ENCODE measurements at places on chromosomes 7 and 10. TPM values are rescaled to one million over a fixed set of nuclear protein-coding genes. Genes with fewer than 3 reads are reported as not detected.

Gene PTTG1IP2
- not detected for total RNA-seq

Gene CRHR2
- not detected for total RNA-seq

Gene EDRF1
- 13.0 TPM for total RNA-seq

Gene IDI2
- not detected for total RNA-seq

Gene TUBAL3
- total RNA-seq: not detected

- DNase-seq: no peak
These were observed 42.6 kb upstream of the ZNRF2 start for GRCh38 chr7:30241767-30242166.

DNA sequence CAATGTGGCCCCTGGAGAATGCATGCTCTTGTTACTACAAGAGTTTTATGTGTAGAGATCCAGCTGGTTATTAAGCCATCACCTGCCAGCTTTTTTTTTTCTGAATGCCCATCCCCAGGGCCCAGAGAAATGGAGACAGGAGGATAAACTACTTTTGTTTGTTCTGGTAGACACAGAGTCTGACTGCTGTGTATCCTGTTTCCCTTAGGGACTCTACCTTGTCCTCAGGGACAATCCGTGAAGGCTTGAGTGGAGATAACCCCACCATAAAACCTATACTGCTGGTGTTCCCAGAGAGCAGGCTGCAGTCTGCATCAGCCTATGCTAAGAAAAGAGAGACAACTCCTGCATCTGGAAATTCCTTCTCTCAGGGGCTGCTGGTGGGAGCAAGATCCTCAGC lies at the start of gene OR2A5:
OR2A5 (plus strand) TSS at position 301 of the 400 bp plus-strand sequence. CDS start 1,454 bp downstream, outside the sequence.
- no peak for DNase-seq

DNA sequence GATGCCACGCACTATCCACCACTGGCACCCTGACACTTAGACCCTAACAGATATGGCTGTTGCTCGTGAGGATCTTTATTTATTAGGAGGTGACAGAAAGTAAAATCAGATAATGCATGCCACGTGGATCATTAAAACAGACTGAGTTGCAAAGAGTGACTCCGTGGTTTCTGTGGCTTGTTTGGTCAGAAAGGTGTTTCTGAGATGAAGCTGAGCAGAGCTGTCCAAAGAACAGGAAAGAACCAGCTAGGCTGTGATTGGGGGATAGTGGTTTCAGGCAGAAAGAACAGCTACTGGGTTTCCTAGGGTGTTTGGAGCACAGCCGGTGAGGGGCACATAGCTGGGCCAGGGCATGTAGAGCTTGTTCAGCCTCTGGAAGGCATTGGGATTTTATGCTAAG lies 34.4 kb downstream of the CSGALNACT2 start:
- DNase-seq: no peak

- no peak for DNase-seq
These were observed 29.9 kb downstream of the ZNF438 start for GRCh38 chr10:31001740-31002139.

DNA sequence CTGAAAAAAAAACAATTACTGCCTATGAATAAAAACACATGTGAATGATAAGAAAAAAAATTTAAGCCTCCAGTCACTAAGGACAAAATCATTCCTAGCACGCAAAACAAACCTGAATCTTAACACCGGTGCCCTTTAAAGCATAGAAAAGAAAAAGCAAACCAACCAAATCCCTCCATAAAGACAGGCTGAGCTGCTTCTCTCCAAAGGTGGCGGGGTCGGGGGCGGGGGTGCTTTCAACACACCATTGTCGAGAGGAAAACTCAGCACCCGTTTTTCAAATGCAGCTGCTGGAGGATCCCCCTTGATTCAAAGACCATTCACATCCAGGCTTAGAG lies 1.4 kb downstream of the ST8SIA6 start:
- no peak for DNase-seq

GRCh38 chr10:15571575-15571974 lies 148.1 kb downstream of the ITGA8 start:
- peak; percentile 65 for DNase-seq

GRCh38 chr7:36440880-36441279 lies 51.2 kb downstream of the ANLN start:
- DNase-seq: no peak

DNA sequence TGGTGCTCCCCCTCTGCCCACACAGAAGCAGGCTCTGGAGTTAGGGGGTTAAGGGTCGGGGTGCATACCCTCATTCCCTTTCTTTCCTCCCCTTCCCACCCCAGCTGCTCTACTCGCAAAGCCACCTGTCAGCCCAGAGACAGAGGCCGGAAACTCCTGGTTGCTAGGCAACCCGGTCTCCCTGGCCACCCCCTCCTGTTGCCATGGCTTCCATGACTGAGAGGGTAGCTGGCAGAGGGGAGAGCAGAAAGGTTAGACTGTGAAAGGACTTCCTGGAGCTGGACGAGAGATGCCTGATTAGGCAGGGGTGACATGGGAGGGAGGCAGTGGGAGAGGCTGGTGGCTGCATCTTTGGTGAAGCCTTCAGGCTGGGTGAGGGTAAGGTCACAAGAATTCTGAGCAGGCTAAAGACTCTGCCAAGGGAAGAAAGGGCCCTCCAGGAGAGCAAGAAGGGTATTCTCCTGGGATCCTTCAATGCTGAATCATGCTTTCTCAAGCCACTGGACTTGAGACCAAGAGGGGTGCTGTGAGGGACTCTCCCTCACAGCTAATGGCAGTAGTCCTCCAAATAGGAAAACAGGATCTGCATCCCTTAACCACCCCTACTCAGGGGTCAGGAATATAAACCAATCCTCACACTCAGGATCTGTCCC lies 5.4 kb downstream of the PSD start:
- no peak for DNase-seq

- no peak for DNase-seq
These were observed 265.1 kb downstream of the PRPF18 start for GRCh38 chr10:13851906-13852305.

GRCh38 chr7:155972651-155973390 lies 160.6 kb upstream of the SHH start:
- no peak for DNase-seq

DNA sequence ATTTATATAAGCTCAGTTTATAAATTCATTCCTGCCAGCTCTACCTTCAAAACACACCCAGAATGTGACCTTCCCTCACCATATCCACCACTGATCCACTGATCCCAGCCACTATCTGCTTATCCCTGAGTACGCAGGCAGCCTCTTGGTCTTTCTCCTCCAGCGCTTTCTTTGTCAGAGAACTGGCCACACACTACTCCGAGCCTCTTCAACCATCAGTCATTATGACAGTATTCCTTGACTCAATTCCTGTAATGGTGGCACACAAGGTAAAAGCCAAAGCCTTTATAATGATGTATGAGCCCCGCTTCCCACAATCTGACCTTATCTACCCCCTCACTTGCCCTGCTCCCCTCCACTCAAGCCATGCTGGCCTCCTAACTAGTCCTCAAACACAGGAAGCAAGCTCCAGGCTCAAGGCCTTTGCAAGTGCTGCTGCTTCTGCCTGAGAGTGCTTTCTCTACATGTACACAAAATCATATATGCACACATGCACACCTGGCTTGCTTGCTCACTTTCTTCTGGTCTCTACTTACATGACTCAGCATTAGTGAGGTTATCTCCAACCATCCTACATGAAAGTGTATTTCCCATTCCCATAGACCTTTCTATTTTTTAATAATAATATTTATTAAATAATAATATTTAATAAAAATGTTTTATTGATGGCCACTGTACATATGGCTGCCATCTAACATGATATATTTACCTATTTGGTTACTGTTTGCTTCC lies 150.4 kb upstream of the FEZF1 start:
- DNase-seq: no peak

- no peak for DNase-seq
These were observed 152.6 kb downstream of the POU6F2 start for GRCh38 chr7:39130274-39130673.

DNA sequence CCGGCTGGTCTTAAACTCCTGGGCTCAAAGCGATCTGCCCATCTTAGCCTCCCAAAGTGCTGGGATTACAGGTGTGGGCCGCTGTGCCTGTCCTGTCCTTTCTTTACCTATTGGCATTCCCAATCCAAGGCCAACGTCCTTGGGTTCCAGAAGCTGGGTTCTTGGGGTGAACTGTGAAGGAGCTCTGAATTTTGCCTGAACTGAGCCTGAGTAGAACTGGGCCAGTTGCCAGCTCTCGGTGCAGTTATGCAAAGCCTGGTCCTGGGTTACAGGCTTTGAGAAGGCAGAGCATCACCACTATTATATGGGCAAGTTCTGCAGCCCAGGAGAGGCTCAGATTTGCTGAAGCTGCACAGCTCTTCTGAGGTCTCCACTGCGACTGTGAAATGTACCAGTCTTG lies 24.6 kb upstream of the SH2D4B start:
- DNase-seq: no peak

DNA sequence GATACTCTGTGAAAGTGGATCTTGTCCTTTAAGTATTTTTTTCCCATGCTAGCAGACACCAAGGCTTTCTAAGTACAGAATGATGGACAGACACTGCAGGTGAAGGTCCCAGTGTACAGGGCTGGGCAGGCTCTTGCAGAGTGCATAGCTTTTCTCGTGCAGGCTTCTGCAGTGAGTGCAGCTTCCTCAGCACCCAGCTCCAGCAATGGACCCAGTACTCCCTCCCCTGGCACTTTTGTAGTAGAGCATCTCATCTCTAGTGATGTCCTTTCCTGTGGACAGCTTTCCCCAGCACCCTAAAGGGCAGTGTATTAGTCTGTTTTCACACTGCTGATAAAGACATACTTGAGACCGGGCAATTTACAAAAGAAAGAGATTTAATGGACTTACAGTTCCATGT lies 104.3 kb downstream of the CUL2 start:
- no peak for DNase-seq

DNA sequence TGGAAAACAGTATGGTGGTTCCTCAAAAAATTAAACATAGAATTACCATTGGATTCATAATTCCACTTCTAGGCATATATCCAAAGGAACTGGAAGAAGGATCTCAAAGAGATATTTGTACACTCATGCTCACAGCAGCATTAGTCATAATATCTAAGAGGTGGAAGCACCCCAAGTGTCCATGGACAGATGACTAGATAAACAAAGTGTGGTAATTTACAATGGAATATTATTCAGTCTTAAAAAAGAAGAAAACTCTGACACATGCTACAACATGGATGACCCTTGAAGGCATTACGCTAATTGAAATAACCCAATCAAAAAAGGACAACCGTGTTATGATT lies 594.2 kb downstream of the KCNMA1 start:
- DNase-seq: no peak

GRCh38 chr7:3634396-3634795 lies 333.3 kb downstream of the SDK1 start:
- DNase-seq: no peak

- DNase-seq: no peak
These were observed 71.4 kb downstream of the HTR5A start for GRCh38 chr7:155141562-155141961.

DNA sequence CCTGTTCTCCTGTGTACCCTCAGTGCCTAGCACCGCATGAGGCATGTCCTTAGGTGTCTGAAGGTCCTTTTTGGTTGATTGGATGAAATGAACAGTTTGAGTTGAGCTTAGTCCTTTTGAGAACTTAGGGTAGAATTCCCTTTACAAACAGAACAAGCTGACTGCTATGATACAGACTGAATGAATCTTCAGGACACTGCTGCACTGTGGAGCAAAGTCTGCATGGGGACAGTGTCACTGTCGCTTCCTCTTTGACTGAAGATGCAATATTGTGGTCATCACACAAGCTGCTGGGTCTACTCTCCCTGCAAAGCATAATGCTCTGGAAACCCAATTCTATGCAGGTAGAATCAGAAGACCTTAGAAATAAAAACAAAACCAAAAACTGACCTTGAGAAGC lies 8.6 kb upstream of the PLAU start:
- DNase-seq: no peak

DNA sequence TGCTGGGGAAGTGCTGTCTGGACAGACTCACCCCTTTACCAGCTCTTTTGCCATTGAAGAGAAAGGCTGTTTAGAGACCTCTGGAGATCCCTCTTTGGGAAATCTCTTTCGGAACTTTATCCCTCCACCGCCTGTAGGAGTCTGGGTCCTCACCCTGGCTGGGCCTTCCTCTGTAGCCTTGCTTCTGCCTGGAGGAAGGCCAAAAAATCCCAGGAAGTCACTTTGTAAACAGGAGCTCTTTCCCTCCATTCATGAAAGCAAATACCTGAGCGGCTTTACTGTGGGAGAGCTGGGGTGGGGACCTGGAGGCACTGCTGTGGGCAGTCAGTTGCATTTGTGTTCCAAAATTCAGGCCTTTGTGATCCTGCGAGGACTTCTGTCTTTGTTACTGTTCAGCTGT lies 126.2 kb downstream of the KLF6 start:
- DNase-seq: no peak

- no peak for DNase-seq
These were observed 59.5 kb downstream of the DPYSL4 start for GRCh38 chr10:132246296-132246695.
